ENCODE measurements at places on chromosomes 7 and 10.

DNA sequence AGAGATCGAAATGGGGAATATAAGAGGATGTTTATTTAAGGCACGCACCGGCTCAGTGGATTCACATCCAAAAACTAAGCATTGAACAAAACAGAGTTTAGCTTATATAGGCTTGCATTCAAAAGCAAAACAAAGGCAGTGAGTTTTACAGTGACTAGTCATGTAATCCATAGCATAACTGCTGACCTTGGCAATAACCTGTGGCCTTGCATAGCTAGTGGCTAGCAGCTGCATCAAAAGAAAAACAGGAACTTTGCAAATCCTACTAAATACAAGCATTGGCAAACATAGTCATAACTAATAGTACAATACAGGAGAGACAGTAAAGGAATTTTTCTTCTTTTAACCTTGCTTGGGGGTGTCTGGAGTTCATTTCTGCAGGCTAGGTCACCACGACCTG, 9.7 kb upstream of the ZNF485 start:
- no peak for DNase-seq

- no peak for DNase-seq
These were observed 121.6 kb downstream of the RELN start for GRCh38 chr7:103867874-103868273.

DNA sequence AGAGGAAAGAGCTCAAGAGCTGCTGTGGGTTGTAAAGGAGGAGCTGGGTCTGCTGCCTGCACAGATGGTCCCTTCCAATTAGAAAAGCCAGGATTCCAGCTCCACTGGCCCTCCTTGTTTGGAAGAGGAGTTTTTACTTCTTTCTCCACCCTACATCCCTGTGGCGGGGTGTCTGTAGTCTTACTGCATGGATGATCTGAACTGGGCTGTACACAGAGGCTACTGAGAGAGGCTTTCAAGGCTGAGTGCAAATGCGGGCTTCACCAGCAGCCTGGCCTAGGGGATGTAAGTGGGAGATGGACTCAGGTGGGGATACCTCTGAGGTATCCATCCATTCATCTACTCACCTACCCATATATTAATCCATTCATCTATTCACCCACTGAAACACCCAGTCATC, 7.1 kb upstream of the CXCL12 start:
- no peak for DNase-seq

DNA sequence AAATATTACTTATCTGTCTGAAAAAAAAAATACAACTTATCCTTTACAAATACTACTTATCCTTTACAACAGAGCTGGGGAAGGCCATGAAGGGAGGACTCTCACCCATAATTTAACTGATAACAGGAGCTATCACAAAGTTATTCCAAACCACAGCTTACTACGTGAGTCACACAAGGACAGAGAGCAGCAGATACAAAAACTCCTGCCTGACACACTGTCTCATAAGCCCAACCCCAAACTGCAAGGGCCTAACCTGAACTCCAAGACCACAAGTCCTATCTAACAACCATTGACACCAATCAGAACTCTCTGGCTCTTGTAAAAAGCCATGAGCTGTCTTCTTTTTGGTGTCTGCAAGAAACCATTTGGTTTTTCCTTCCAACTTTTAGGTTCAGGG, 28.5 kb upstream of the CXCL12 start:
- DNase-seq = no peak

GRCh38 chr7:106022193-106022821, 59.2 kb downstream of the CDHR3 start:
- no peak for DNase-seq

GRCh38 chr7:122975341-122975740, 20.2 kb downstream of the TAS2R16 start:
- no peak for DNase-seq

GRCh38 chr7:130492523-130493274, 814 bp downstream of the MEST start:
- no peak for DNase-seq

GRCh38 chr10:89392974-89393373, 551 bp downstream of the IFIT1 start:
- DNase-seq = no peak

GRCh38 chr10:79050896-79051555, 17.7 kb upstream of the ZMIZ1 start:
- DNase-seq = no peak

DNA sequence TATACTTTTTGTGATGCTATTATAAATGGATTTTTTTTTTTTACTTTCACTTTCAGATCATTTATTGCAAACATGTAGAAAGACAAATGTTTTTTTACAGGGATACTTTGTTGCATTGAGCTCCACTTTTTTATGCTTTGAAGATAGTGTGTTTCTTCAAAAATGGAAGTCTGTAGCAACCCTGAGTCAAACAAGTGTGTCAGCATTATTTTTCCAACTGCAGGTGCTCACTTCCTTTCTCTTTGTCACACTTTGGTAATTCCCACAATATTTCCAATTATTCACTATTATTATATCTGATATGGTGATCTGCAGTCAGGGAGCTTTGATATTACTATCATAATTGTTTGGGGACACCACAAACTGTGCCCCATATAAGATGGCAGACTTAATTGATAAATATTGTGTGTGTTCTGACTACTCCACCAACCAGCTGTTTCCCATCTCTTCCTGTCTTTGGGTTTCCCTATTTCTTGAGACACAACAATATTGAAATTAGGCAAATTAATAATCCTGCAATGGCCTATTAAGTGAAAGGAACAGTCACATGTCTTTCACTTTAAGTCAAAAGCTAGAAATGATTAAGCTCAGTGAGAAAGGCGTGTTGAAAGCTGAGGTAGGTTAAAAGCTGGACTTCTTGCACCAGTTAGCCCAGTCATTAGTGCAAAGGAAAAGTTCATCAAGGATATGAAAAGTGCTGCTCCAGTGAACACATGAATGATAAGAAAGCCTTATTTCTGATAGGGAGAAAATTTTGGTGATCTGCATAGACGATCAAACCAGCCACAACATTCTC, 231.3 kb upstream of the SH2B2 start:
- DNase-seq = no peak

- no peak for DNase-seq
These were observed 2.0 kb upstream of the ZMYND11 start for GRCh38 chr10:132946-133898.

DNA sequence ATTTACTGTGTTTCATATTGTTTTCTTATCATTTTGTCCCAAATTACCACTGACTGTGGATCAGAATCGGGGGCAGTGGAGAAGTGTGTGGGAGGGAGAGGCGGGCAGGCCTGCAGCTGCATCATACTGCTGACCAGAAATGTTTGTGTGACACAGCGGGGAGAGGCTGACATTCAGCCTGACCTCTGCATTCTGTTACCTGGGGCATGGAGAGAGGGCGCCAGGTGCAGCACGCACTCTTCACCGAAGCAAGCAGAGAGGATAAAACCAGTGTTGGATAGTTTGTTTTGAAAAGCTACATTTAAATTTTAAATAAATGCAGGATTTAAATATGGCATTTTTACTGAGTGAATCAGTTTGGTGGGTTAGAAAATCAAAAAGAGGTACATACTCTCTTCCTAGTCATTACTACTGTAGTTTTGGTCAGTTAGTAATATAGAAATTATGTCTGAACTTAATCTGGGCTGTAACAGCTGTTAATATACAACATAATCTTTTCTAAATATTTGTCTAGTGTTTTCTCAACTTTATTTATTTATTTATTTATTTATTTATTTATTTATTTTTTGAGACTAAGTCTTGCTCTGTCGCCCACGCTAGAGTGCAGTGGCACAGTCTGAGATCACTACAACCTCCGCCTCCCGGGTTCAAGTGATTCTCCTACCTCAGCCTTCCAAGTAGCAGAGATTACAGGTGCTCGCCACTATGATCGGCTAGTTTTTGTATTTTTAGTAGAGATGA, 8.8 kb upstream of the STMP1 start:
- no peak for DNase-seq

GRCh38 chr7:100157334-100158228, 942 bp downstream of the TRAPPC14 start:
- no peak for DNase-seq

DNA sequence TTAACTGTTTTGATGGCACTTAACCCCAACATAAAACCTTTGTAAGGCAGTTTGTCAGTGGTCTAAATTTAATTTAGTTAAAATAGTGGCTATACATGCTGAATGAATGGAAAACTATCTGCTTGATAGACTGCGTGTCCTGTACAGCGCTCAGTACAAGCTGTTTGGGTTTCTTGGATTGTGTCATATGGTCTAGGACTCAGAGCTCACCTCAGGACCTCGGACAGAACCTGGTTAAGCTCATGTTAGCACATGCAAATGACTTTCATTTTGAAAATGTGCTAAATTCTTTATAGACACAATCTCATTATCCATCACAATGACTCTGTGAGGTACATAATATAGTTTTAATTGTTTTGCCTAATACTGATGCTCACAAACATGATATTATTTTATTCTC, 55.7 kb upstream of the RELN start:
- no peak for DNase-seq

DNA sequence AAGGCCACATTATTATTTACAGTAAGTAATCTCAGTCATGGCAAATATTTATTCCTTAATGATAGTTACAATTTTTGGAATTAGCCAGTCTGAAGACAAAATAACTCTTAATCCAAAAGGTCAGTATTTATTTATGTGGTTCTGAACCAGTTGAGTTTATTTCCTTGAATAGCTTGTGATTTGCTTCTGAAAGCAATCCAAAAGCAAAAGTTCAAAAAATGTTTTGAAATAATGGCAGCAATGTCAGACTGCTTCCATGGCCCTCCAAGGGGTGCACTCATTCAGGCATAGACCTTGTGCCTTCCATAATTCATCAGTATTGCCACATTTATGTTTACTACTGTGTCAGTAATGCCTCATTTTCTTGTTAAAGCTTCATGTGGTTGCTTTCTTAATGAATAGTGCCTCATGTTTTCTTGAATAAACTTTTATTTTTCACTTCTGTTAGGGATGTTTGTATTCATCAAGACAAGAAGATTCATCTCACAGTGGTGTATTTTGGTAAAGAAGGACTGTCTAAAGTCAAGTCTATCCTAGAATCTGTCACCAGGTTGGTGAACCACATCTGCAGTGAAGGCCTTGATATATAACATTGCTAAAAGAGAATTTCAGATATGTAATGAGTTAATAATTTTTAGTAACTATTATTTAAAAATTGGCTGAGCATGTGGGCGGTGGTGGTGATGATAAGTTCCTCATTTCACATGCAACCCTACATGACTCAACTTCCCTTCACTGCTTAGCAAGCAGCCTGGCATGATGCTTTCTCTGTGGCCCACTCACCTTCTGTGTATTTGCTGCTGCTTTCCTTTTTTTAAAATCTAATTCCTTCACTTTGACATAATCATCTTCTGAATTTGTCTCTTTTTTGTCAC, 22.0 kb downstream of the CSGALNACT2 start:
- no peak for DNase-seq

- DNase-seq = no peak
These were observed 609.0 kb downstream of the SDK1 start for GRCh38 chr7:3910054-3910453.

- no peak for DNase-seq
These were observed 122.5 kb upstream of the KLF6 start for GRCh38 chr10:3907514-3907913.

DNA sequence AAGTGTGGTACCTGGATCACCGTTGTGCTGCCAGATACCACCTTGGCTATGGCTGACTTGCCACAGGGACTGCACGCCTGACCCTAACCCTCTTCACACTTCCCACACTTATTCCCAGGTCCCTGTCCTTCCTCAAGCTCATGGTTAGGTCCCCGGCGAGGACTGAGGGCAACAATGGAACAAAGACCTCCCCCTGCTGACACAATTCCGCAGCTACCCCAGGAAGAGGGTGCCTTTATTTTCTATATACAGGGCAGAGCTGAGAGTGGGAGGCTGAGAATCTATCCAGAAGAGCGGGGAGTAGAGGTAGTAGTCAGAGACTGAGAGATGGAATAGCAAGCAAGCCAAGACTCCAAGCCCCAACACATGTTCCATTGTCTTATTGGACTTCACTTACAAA, 118.1 kb upstream of the SEM1 start:
- DNase-seq = no peak

DNA sequence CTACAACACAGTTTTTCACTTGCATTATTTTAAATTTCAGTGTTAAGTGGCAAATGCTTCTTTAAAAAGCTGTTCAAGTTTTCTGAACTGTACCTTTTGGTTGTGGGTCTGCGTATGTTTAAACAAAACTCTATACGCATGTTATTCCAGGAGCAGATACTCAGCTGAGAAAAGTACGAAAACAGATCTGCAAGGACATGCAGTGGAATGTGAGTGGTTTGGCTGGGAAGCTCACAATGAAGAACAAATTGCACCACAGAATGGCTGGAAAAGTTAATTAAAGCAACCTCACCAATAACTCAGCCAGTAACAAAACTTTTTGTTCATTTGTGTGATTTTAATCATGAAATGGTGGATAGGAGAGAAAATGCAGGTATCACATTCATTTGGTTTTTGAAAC, 17.6 kb downstream of the GLI3 start:
- DNase-seq = no peak

DNA sequence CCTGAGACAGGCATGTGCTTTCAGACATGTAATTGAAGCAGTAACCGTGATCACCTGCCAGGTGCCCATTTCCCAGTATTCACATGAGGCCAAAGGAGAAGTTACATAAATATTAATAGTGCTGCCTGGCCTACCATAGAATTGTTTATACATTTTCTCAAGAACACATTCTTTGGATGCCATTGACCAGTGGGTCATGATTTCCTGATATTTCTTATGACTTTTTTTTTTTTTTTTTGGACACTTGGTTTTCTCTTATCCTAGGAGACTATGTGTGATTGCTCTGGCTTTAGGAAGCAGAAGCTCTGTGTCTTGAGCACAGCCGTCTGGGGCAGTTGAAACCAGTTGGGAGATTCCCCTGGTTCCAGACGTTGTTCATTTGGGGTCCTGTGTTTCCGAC, 143.9 kb upstream of the NPS start:
- no peak for DNase-seq

DNA sequence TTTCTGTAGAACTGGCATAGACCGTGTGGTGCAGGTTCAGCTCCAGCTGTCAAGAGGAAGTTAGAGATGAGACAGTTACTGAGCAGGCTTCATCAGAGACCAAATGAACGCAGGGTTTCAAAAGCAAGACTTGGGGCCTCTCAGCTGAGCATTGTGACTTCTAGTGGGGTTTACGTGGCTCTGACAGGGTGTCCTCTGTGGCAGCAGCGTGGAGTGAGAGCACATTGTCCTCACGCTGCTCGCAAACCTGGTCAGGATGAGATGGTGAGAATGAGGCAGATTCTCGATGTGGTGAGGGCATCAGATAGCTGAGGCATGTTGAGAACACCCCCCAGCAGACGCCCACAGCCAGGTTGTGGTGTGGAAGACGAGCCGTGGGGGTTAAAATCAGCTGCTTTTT, 126.0 kb downstream of the DNAJB6 start:
- no peak for DNase-seq
